ENCODE measurements at places on chromosomes 13 and 19.

DNA sequence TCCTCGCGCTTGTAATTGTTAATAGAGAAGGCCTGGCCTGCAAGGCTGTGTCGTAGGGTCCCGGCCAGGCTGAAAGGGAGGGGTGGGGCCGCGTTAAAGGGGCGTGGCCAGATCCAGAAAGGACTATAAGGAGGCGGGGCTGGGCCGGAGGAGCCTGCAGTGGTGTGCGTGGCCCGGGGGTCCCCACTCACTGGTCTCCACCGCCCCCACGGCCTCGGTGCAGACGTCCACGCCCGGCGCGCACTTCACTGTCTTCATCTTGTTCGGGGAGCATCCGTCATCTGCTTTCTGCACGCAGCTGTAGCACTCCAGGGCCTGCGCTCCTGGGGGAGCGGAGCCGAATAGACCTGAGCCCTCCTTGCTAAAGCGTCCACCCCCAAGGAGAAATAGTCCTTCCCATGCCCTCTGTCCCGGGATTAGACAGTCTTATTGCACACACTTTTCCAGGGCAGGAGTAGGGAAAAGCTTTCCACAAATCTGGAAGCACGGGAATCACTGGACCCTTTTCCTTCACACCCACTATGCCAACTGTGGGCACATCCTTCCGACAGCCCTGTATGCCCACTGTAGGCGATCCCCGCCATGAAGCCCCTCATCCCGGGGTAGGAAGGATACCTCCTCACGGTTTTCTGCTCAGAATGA, 1.2 kb downstream of the LYPD3 start:
- DNase-seq = no peak

- no peak for DNase-seq
These were observed 88.4 kb upstream of the PCDH8 start for GRCh38 chr13:52936806-52937205.

- DNase-seq = no peak
These were observed 438.3 kb downstream of the RFC3 start for GRCh38 chr13:34256236-34256635.

DNA sequence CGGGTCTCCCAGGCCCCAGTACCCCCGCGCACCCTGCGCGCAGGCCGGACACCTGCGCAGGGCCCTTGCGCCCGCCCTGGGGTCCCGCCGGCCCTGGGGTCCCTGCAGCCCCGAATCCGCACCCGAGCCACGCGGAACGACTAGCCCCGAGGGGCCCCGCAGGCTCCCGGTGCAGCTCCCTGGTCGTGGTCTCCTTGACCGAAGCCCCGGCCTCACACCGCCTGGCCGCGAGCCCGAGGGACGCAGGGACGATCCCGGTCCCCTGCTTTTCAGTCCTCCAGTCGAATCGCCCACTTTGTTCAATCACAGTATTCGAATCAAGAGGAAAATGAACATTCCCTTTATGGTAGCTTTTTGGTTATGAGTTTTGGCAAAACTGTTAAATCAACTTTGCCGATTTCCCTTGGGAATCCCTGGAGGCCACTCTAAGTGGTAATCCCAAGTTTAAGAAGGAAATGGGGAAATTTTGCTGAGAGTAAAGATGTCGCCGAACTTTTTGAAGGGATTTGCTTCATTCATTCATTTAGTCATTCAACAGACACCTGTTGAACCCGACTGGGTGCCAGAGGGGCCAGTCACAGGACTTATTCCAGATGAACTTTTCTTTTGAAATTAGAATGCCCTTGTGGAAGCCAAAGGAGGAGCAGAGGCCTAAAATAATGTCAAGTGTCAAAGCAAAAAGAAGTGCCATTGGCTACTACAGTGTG, 75.0 kb downstream of the ZIC5 start:
- no peak for DNase-seq

GRCh38 chr13:91346062-91346461, 1.4 kb upstream of the MIR17HG start:
- DNase-seq = no peak

GRCh38 chr13:36817996-36818803, 822 bp upstream of the RFXAP start:
- no peak for DNase-seq
